ENCODE measurements at places on chromosomes 3 and 15. TPM values are rescaled to one million over a fixed set of nuclear protein-coding genes. Genes with fewer than 3 reads are reported as not detected.
A peak's percentile ranks its signal among the peaks of the same experiment; 100 is the strongest.

- DNase-seq: no peak
- H3K27me3 ChIP-seq: peaks cover 8% of the 10 kb centered on the region
- peaks cover 15% of the 10 kb centered on the region for H3K4me1 ChIP-seq
- no peak overlapping the region for H3K4me3 ChIP-seq
These were observed 54.0 kb upstream of the DLG1 start for GRCh38 chr3:197352382-197352781.

DNA sequence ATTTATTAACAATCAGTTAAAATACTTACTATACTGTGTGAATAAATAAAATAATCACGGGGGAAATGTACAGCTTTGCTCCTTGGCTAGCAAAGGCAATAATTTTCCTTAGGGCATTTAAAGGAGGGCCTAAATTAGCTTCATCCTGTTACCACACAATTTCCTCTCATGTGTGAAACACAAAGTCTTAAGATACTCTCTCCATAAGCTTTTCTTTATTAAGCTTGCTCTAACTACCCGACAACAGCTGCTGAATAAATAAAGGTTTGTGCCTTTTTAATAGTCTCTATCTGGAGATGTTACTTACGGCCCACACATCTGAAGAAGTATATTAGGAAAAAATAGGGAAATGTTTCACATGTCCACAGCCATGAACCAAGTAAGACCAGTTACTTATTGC lies 29.7 kb downstream of the ZNF106 start:
- no peak overlapping the region for H3K27ac ChIP-seq
- no peak overlapping the region for H3K4me3 ChIP-seq
- no peaks in the 10 kb centered on the region for H3K27me3 ChIP-seq
- DNase-seq: no peak
- H3K36me3 ChIP-seq: peaks cover 9% of the 10 kb centered on the region

GRCh38 chr3:132638706-132639105 lies 20.9 kb downstream of the ACAD11 start:
- peaks cover 19% of the 10 kb centered on the region for H3K36me3 ChIP-seq
- H3K27me3 ChIP-seq: no peaks in the 10 kb centered on the region
- no peak for DNase-seq
- no peak overlapping the region for H3K4me3 ChIP-seq
- no peak overlapping the region for H3K27ac ChIP-seq

- no peak for DNase-seq
- no peaks in the 10 kb centered on the region for H3K36me3 ChIP-seq
- no peak overlapping the region for H3K4me3 ChIP-seq
- no peak overlapping the region for H3K27ac ChIP-seq
These were observed 738.8 kb upstream of the GOLIM4 start for GRCh38 chr3:168834558-168834957.

- no peaks in the 10 kb centered on the region for H3K27me3 ChIP-seq
- H3K27ac ChIP-seq: no peak overlapping the region
These were observed 280.9 kb upstream of the KCNMB2 start for GRCh38 chr3:178255315-178255714.

GRCh38 chr15:37678124-37678523 lies 256.3 kb upstream of the TMCO5A start:
- no peak overlapping the region for H3K4me3 ChIP-seq
- H3K27me3 ChIP-seq: no peaks in the 10 kb centered on the region
- H3K27ac ChIP-seq: no peak overlapping the region
- H3K4me1 ChIP-seq: no peaks in the 10 kb centered on the region
- no peaks in the 10 kb centered on the region for H3K36me3 ChIP-seq

DNA sequence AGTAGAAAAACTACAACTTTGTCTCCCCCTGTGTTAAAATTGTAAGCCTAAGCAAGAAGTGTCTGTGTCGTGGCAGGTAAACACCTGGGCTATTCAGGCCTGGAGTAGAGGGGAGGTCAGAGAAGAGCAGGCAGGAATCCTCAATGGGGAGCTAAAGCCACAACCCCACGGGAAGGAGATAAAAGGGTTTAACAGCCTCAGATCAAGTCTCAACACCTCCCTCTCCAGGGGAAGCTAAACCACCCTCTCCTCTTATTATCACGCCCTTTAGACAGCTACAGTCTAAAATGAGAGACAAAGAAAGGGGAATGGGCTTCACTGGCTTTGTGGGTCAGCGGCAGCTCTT lies 11.6 kb downstream of the ETV5 start:
- peak overlapping the region; percentile 48 for H3K27ac ChIP-seq
- no peak for DNase-seq
- peaks cover 34% of the 10 kb centered on the region for H3K4me1 ChIP-seq
- H3K4me3 ChIP-seq: peak overlapping the region; percentile 84
- H3K27me3 ChIP-seq: peaks cover 2% of the 10 kb centered on the region
- no peaks in the 10 kb centered on the region for H3K36me3 ChIP-seq

DNA sequence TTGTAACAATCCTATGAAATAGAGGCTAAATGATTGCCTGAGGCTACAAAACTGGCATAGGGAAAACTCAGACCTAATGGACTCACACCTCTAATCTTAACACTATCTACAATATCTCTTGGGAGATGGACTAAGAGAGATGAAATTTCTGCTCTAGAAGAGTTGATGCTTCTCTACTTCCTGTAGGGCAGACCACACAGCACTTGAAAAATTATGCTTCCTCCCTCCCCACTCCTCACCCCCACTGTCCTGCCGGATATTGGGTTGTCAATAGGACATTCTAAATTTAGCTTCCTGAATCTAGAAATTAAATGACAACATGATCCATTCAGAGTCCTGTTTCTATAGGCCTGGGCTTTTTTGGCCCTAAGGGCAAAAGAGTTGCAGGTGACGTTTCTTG lies 295.6 kb downstream of the GAP43 start:
- no peak overlapping the region for H3K4me3 ChIP-seq
- H3K27me3 ChIP-seq: peaks cover 2% of the 10 kb centered on the region
- no peaks in the 10 kb centered on the region for H3K36me3 ChIP-seq
- H3K27ac ChIP-seq: no peak overlapping the region
- DNase-seq: no peak
- no peaks in the 10 kb centered on the region for H3K4me1 ChIP-seq

- no peak overlapping the region for H3K27ac ChIP-seq
- no peaks in the 10 kb centered on the region for H3K36me3 ChIP-seq
- no peaks in the 10 kb centered on the region for H3K27me3 ChIP-seq
- H3K4me1 ChIP-seq: no peaks in the 10 kb centered on the region
- H3K4me3 ChIP-seq: no peak overlapping the region
- no peak for DNase-seq
These were observed 315.4 kb downstream of the OCA2 start for GRCh38 chr15:27783678-27784077.

DNA sequence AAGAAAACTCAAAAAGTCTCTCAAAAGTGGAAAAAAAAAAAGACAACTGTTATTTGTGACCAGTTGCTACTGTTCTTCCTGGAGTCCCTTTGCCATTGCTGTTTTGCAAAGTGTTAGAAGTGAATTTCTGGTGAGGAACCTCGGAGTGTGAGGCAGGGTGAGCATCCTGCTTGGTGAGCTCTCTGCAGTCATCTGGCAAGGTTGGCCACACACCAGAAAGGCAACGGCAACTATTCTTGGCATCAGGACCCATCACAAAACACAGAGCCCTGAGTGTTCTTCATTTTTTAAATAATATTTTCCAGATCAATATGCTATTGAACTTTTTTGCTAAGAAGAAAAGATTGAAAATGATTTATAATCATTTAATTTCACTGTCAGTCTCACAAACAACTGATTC lies 60.7 kb downstream of the CGNL1 start:
- peaks cover 4% of the 10 kb centered on the region for H3K27me3 ChIP-seq
- H3K27ac ChIP-seq: no peak overlapping the region
- DNase-seq: no peak
- H3K4me3 ChIP-seq: no peak overlapping the region

- peak; percentile 47 for DNase-seq
- H3K36me3 ChIP-seq: peaks cover 11% of the 10 kb centered on the region
- peaks cover 30% of the 10 kb centered on the region for H3K27me3 ChIP-seq
- peak overlapping the region; percentile 12 for H3K4me3 ChIP-seq
- H3K27ac ChIP-seq: no peak overlapping the region
These were observed 2.3 kb downstream of the FBXL22 start for GRCh38 chr15:63599401-63600000.

- no peaks in the 10 kb centered on the region for H3K36me3 ChIP-seq
- no peak for DNase-seq
- no peak overlapping the region for H3K27ac ChIP-seq
- no peak overlapping the region for H3K4me3 ChIP-seq
- no peaks in the 10 kb centered on the region for H3K27me3 ChIP-seq
These were observed 110.1 kb upstream of the GBE1 start for GRCh38 chr3:81871358-81872155.

DNA sequence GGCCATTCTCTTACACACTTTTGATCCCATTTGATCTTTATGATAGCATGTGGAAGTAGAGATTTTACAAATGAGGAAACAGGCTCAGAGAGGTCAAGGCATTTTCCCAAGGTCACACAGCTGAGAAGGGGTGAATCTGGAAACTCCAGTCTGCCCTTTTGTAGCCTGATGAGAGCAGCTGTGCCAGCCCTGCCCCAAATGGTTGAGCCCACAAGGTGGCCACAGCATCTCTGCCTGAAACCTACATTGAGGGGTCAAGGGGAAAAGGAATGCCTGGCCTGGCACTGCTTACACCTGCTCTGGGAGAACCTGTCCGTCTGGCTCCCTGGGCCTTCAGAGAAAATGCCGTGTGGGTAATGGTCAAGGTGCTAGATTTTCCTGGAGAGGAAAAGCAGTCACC lies 200.2 kb upstream of the LINGO1 start:
- no peaks in the 10 kb centered on the region for H3K4me1 ChIP-seq
- no peak overlapping the region for H3K27ac ChIP-seq
- H3K36me3 ChIP-seq: no peaks in the 10 kb centered on the region

DNA sequence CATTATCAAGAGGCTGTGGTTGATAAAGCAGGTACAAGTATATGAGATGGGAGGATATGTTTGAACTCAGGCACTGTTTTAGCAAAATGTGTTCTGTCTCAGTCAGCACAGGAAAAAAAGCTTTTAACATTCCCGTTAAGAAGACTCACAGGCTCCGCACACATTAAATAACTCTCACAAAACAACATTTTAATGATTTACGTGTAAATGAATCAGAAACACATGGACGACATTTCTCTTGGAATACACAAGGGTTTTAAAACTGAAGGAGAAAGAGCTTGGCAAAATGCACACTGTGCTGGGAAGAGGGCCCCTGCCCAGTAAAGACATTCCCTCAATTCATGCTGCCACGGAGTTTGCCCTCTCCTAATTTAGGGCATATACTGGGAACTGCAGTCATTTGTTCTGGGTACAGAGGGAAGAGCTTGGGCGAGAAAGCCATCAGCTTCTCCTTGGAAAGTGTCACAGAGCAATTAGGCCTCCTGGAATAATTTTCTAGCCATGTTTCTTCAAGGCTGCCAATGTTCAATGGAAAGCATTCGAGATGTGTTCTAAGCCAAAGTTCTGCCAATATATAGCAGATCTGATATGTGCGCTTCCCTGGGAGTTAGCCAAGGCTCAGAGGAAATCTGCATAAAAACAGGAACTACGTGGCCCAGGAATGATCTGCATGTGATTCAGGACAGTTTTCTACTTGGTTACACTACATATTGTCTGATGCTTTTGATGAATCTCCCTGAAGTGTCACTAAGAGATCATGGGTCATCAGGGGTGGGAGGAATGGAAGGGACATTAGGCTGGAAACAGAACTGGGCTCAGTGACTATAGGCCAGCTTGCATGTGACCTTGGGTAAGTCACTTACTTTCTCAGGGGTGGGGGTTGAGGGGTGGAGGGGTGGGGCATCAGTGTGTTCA lies 2.2 kb upstream of the MASP1 start:
- no peak overlapping the region for H3K27ac ChIP-seq
- H3K4me3 ChIP-seq: no peak overlapping the region
- no peaks in the 10 kb centered on the region for H3K27me3 ChIP-seq
- H3K4me1 ChIP-seq: peaks cover 6% of the 10 kb centered on the region
- no peaks in the 10 kb centered on the region for H3K36me3 ChIP-seq
- DNase-seq: no peak

GRCh38 chr3:183148056-183148455 lies 14.5 kb downstream of the LAMP3 start:
- H3K27ac ChIP-seq: no peak overlapping the region
- no peaks in the 10 kb centered on the region for H3K36me3 ChIP-seq
- H3K4me1 ChIP-seq: no peaks in the 10 kb centered on the region
- no peak overlapping the region for H3K4me3 ChIP-seq
- no peaks in the 10 kb centered on the region for H3K27me3 ChIP-seq

DNA sequence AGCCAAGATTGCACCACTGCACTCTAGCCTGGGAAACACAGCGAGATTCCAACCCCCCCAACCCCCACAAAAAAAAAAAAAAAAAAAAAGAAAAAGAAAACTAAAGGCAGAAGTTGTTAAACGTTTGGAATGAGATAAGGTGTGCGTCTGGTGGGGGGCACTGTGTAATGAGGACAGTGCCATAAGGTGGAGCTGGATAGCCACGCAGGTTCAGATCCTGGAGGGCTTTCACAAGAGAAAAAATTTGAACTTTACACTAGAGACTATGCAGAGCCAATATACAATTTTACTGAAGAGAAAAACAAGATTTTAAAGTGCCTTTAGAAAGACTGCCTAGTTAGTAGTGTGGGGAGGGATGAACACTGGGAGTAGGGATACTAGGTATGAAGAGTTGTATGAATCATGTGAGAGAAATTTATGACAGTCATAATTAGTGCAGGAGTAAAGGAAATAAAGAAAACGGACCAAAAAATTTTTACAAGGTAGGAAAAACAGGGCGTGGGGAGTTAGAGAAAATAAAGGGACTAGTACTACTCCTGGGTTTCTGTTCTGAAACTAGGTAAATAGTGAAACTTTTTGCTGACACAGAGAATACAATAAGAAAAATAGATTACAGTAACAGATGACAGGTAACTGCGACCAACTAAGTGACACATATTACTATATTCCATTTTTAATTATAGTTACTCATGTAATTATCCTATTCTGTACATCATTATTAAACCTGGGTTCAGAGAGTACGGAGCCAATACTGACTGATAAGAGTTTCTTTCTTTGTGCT lies 108.1 kb downstream of the PEAK1 start:
- no peak for DNase-seq
- H3K27ac ChIP-seq: no peak overlapping the region
- H3K4me1 ChIP-seq: peaks cover 24% of the 10 kb centered on the region
- H3K27me3 ChIP-seq: no peaks in the 10 kb centered on the region
- no peak overlapping the region for H3K4me3 ChIP-seq
- peaks cover 4% of the 10 kb centered on the region for H3K36me3 ChIP-seq

GRCh38 chr3:151379083-151379734 lies 5.3 kb downstream of the P2RY12 start:
- peak; percentile 62 for DNase-seq
- peaks cover 22% of the 10 kb centered on the region for H3K4me1 ChIP-seq
- H3K27me3 ChIP-seq: no peaks in the 10 kb centered on the region

GRCh38 chr15:78174401-78174800 lies 25.2 kb downstream of the IDH3A start:
- no peak overlapping the region for H3K4me3 ChIP-seq
- DNase-seq: no peak
- peaks cover 9% of the 10 kb centered on the region for H3K36me3 ChIP-seq
- no peak overlapping the region for H3K27ac ChIP-seq
- H3K4me1 ChIP-seq: no peaks in the 10 kb centered on the region

TP63 gene
- 1.0 TPM for total RNA-seq

PLSCR5 gene
- not detected for total RNA-seq

SCAMP5 gene
- total RNA-seq: 132 TPM

CPA3 gene
- total RNA-seq: not detected

ACAN gene
- total RNA-seq: 0.03 TPM

GP9 gene
- 1.5 TPM for total RNA-seq

PLXNB1 gene
- 68.7 TPM for total RNA-seq

GOLGA6B gene
- not detected for total RNA-seq

SCG5 gene
- 15.6 TPM for total RNA-seq

IMPG2 gene
- 0.74 TPM for total RNA-seq

GOLGA8B gene
- 89.6 TPM for total RNA-seq

CDCP1 gene
- 0.26 TPM for total RNA-seq

CYFIP1 gene
- total RNA-seq: 154 TPM

ZPLD1 gene
- total RNA-seq: not detected

PTPN23 gene
- 47.8 TPM for total RNA-seq

PSTPIP1 gene
- total RNA-seq: not detected

IGSF10 gene
- 4.1 TPM for total RNA-seq

KIF23 gene
- 9.5 TPM for total RNA-seq
